NCI-H2029 treated with DMSO at 0.1 percent for 48 hours (cell line): ENCODE measurements at places on chromosomes 2 and 18.
A peak's percentile ranks its signal among the peaks of the same experiment; 100 is the strongest.

DNA sequence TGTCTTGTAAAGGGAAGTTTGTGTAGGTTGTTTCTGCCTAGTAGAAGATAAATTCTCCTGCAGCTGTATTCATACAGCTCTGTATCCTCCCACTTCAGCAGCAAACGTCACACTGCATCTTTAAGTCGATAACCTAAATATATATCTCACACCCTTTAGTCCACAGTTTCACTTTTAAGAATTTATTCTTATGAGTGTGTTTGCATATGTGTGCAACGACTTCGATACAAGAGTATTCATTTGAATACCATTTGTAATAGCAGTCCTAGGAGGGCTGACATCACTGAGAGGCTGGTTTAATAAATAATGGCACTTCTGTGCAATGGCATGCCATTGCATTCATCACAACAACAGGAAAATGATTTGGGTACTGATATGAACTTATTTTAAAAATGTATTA lies 63.8 kb upstream of the MSH6 start:
- DNase-seq, result no peak

DNA sequence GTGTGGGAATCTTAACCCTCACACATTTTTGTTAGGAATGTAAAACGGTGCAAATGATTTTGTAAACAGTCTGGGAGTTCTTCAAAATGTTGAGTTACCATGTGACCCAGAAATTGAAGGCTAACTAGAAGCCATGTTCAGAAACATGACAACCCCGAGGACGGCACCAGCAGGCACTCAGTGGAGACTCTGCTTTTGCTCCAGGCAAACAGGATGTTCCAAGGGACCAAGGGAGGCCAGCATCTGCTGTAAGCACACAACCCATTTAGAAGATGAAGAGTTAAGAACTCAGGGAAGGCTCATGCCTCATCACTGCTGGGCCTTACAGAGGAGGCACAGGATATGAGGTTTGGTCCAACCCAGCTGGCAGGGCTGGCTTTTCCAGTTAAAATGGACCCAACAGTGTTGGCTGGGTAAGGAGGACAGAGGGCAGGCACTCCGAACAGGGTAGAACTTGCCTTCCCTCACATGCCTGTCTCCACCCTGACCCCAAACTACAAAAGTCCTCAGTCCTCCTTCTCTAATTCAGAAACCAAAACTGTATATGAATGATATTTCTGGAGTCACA lies 23.6 kb downstream of the PARD6G start:
- no peak for DNase-seq

DNA sequence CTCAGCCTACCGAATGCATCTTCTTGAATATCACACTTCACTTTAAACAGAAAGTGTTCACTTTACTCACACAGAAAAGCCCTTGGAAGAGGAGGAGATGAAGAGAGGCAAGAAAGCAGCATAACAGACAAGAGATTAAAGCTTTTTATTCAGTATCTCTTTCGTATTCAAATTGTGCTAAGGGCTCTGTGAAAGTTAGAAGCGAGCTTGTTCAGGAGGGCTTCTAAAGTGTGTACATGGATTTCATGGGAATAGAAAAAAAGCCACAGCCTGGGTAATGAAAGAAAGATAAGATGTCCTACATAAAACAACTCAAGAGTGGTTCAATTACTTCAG lies 531.9 kb downstream of the TMEM182 start:
- DNase-seq, result no peak

- no peak for DNase-seq
Measured at GRCh38 chr2:200540793-200541192, 14.8 kb downstream of the SGO2 start.

GRCh38 chr2:118309257-118309945 lies 221.1 kb downstream of the INSIG2 start:
- no peak for DNase-seq

- DNase-seq, result no peak
Measured at GRCh38 chr2:221347471-221347870, 224.6 kb downstream of the EPHA4 start.

DNA sequence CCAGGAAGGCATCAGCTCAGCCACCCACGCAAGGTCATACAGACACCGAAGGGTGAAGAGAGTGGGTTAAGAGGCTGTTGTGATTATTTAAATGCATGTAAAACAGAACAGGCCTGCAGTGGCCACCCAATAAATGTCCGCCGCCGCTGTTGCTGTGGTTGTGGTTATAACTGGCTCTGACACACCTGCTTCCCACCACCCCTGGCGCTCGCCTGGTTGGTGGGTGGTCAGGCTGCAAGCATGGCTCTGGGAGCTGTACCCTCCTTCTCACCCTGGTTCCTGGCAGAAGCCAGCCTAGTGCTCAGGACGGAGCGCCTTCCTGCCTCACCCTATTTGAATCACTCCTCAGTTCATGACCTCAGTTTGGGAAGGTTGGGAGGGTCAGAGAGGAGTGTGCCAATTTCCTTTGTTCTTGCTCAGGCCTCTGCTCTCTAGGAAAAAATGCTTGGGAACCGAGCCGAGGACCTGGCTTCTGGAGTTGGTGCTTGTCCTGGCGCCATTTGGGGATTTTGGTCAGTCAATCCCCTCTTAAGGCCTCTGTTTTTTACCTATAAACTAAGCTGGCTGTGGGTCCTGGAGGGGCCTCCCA lies 5.3 kb upstream of the CRYBA2 start:
- peak; percentile 42 for DNase-seq

DNA sequence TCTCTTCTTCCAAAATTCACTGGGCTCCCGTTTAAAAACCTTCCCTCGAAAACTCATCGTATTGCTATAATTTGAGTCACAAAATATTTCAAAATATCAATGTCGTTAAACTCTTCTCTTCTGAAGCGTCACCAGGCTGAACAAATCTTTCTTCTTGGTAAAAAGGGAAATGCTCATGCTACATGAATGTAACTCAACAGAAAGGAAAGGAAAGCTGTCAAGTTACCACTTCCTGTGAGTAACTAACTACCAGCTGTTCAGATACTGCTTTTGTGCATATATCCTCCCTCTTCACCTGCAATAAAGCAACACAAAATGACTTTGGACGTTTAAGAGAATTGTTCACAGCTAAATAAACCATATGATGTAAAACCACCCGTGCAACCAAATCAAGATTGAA lies 95.4 kb downstream of the DOCK10 start:
- no peak for DNase-seq

DNA sequence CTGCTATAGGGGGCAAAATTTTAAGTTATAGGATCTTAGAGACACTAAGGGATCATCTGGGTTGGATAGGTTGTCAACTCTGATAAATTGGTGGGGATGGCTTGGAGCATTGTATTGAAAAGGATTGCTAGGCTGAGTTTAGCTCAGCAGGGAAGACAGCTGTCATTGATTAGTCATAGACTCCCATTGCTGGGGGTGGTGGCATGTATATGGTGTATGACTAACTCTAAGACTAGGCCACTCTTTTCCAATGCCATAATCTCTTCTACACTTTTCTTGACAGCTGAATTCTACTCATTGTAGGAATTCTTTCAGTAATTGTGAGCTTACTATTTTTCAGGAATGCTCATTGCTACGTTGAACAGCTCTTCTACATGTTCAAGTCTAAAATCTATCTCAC lies 81.3 kb upstream of the PELI1 start:
- no peak for DNase-seq

DNA sequence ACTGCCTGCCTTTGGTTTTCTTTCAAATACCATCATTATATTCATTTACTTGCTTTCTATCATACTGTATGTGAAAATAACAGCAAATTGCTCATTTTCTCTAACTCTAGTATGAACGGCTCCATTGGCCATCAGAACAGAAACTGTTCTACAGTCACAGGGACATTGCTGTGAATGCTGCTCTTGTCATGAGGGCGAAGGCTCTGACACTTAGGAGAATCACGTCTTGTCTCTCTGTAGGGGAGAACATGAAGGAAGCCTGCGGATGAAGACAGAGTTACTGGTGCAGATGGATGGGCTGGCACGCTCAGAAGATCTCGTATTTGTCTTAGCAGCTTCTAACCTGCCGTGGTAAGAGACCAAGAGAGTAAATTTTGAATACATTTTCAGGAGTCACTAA lies 41.7 kb upstream of the ELOA2 start:
- no peak for DNase-seq
